ENCODE measurements at places on chromosomes 2 and 18. TPM values are rescaled to one million over a fixed set of nuclear protein-coding genes. Genes with fewer than 3 reads are reported as not detected.

GRCh38 chr2:17830053-17831034 lies 14.1 kb downstream of the MSGN1 start:
- H3K36me3 ChIP-seq = no peaks in the 10 kb centered on the region
- no peak overlapping the region for H3K27ac ChIP-seq
- no peaks in the 10 kb centered on the region for H3K4me1 ChIP-seq
- H3K27me3 ChIP-seq = peaks cover 4% of the 10 kb centered on the region
- peak overlapping the region; percentile 6 for H3K4me3 ChIP-seq

- H3K4me3 ChIP-seq = no peak overlapping the region
- no peaks in the 10 kb centered on the region for H3K4me1 ChIP-seq
- no peak for DNase-seq
- H3K27ac ChIP-seq = no peak overlapping the region
- no peaks in the 10 kb centered on the region for H3K36me3 ChIP-seq
Measured at GRCh38 chr2:133364636-133365035, 203.6 kb downstream of the NCKAP5 start.

DNA sequence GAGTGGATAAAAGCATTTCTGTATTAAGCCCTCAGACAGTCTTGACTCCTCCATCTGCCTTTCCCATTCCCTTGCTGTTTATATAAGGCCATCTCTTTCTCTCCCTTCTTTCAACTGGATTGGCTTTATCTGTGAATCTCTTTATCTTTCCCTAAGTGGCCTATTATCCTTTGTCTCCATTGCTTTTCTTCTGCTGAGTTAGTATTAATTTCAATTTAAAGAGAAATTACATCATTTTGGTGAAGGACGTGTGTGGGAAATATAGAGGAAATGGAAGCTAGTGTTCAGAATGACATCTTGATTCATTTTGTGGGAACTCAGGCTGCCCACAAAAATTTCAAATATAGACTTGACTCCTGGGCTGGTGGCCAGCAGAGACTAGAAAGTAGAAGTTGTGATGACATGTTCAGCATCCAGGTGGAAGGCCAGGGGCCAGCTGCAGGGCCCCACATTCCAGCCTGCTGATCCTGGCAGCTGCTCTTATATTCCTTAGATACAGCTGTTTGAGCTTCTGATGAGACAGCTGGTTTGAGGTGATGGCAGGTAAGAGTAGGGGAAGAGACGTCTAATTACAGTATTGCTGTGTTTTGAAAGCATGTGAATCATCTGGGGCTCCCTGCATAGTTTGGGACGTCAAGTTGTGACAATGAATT lies 52.3 kb downstream of the DIS3L2 start:
- no peak overlapping the region for H3K27ac ChIP-seq
- H3K4me3 ChIP-seq = no peak overlapping the region
- peaks cover 35% of the 10 kb centered on the region for H3K36me3 ChIP-seq
- H3K4me1 ChIP-seq = no peaks in the 10 kb centered on the region

GRCh38 chr18:59268721-59269562 lies 4.3 kb downstream of the RAX start:
- H3K36me3 ChIP-seq = no peaks in the 10 kb centered on the region
- peaks cover 97% of the 10 kb centered on the region for H3K27me3 ChIP-seq
- no peak overlapping the region for H3K4me3 ChIP-seq
- no peak overlapping the region for H3K27ac ChIP-seq

- H3K27me3 ChIP-seq = no peaks in the 10 kb centered on the region
- no peaks in the 10 kb centered on the region for H3K36me3 ChIP-seq
- H3K4me3 ChIP-seq = no peak overlapping the region
- no peak overlapping the region for H3K27ac ChIP-seq
- no peaks in the 10 kb centered on the region for H3K4me1 ChIP-seq
Measured at GRCh38 chr2:146821836-146822316, 1023.0 kb upstream of the ACVR2A start.

DNA sequence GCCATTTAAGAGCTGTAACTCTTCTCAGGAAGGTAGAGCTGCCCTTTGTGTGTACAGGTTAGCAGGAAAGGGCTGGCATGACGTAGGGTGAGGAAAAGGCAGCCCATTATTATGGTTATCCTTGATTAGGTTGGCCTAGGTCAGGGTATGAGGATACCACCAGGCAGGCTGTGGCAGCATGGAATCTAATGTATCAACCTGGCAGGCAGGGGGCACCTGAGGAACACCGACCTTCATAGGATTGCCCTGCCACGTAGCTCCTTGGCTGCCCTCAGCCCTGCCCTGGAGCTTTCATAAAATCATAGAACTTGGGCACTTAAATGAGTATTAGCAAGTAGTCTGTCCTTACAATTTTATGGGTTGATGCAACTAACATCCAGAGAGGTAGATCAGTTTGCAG lies 261.6 kb downstream of the LTBP1 start:
- H3K4me1 ChIP-seq = no peaks in the 10 kb centered on the region
- no peak overlapping the region for H3K27ac ChIP-seq
- no peaks in the 10 kb centered on the region for H3K36me3 ChIP-seq

ACSL3 gene
- total RNA-seq = 91.5 TPM

ALPP gene
- 9.5 TPM for total RNA-seq
